ENCODE measurements at places on chromosomes 2 and 18.

DNA sequence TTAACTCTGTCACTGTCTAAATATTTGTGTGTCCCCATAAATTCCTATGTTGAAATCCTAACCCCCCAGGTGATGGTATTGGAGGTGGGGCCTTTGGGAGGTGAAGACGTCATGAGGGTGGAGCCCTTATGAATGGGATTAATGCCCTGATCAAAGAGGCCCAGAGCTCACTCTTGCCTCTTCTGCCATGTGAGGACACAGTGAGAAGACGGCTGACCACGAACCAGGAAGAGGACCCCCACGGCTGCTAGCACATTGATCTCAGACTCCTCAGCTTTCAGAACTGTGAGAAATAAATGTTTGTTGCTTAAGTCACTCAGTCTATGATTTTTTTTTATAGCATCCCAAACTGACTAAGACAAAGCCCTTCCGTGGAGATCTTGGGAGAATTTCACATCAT lies 71.2 kb downstream of the BCL2L11 start:
- DNase-seq, result no peak

DNA sequence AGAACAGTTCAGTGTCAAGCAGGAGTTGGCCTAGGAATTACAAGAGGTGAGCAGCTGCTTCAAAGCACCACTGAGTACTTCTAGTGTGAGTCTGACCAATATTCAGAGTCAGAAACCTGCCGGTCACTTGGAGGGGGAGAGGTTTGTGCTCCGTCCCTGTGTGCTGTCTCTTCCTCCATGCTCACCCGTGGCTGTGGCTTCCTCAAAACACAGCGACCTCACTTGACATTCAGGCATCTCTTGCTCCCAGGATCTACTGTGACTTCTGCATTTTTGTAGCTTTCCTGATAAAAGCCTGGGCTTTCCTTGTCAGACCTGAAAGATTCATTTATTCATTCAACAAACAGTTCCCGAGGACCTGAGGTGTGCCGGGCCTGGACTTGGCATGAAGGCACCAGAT lies 32.9 kb downstream of the TPRKB start:
- DNase-seq, result no peak

GRCh38 chr2:83874712-83875430 lies 584.2 kb downstream of the SUCLG1 start:
- DNase-seq, result no peak

DNA sequence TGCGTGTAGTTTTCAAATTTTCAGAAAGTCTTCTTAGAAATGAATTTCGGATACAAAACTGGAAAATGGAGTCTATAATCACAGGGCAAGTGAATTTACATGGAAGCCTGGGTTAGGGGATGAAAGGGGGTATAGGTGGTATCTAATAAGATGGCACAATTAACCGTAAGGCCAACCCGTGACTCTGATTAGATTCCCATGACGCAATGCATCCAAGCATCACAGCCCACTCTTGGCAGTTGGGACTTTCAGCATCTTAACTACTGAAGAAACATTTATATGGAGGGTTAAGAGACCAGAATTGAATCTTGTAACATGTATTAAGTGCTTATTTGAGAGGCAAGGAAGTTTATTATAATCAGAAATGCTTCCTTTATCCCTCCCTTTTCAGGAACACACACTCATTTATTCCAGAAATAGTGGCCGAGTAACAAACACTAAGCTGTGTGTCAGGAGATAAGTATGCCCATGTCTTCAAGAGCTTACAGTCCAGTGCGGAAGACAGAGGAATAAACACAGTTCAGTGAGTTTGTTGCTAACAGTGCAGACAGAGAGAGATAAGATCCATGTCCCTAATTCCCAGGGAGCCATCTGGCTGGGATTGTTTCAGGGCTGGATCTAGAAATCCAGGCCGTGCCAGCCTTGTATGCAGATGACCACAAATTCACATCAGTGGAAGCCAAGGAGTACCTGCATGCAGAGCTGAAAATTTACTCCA lies 151.2 kb downstream of the ANTXR1 start:
- DNase-seq, result no peak

GRCh38 chr2:121197369-121198091 lies 87.5 kb downstream of the TFCP2L1 start:
- DNase-seq, result peak; percentile 51

GRCh38 chr18:45046228-45046627 lies 365.5 kb downstream of the SETBP1 start:
- DNase-seq, result no peak

DNA sequence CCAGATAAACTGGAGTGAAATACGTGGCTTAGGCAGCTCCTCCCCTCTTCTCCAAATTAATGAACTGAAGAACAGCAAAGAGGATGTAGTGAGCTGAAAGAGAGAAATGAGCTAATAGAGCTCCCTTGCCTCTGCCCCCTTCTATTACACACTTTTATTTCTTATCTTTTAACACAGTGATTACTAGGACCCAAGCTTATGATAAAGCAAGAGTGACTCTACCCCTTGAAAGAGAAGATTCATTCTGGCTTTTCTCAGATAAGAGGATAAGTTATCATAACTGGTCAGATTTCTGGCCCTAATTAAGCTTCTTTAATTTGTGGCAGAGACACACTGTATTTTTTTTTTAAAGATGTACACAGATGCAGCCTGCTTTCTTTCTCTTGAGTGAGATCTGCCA lies 102.2 kb downstream of the MSTN start:
- no peak for DNase-seq

DNA sequence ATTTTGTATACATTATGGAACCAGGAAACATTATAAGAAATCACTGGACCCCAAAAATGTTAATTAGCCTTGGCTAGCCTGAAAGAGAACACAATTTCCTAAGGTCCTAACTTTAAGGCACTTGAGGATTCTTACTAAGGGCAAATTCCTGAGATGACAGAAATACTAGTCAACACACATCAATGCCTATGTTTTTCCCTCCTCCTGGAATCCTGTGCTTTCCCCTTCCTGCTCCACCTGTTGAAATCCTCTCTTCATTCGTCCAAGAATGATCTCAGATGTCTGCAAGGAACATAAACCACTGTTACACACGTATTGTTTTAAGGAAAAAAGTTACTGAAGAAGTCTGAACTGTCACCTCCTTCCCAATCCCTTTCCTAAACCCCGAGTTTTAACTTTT lies 21.2 kb upstream of the DARS1 start:
- DNase-seq, result no peak

DNA sequence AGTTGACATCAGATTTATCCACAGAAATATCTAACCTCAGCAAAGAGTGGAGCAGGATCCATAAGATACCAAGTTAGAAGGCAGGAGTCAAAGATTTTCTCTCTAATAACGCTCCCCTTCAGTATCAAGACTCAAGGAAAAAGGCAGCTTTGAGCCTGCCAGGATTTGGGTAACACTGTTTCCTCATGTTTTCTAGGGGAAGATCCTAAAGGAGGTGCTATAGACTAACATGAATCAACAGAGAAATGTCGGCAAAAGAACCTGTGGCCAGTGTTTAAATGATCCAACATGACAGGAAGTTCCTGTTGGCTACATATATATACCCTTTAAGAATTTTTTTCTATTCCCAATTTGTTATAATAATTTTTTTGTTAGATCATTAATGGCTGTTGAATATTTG lies 402.3 kb downstream of the TGIF1 start:
- DNase-seq, result no peak

DNA sequence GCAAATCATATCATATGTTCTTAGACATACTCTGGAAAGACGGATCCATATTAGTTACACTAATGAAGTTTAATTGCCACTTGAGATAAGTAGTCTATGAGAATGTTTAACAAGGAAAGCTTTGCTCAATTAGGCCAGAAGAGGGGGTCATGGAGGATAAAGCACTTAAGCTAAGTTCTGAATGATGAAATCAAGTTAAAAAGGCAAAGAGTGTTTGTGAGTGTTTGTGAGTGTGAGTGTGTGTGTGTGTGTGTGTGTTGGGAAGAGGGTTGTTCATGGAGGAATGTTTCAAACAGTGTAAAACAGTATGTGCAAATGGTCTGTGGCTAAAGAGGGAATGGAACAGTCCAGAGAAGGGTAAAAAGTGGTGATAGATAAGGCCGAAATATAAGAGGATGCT lies 360.9 kb downstream of the ERBB4 start:
- no peak for DNase-seq

GRCh38 chr2:71930049-71930681 lies 217.5 kb downstream of the CYP26B1 start:
- DNase-seq, result no peak

- DNase-seq, result no peak
These were observed 166.4 kb downstream of the AKAIN1 start for GRCh38 chr18:5030636-5031035.

- no peak for DNase-seq
These were observed 872 bp downstream of the ASB1 start for GRCh38 chr2:238427435-238428162.

DNA sequence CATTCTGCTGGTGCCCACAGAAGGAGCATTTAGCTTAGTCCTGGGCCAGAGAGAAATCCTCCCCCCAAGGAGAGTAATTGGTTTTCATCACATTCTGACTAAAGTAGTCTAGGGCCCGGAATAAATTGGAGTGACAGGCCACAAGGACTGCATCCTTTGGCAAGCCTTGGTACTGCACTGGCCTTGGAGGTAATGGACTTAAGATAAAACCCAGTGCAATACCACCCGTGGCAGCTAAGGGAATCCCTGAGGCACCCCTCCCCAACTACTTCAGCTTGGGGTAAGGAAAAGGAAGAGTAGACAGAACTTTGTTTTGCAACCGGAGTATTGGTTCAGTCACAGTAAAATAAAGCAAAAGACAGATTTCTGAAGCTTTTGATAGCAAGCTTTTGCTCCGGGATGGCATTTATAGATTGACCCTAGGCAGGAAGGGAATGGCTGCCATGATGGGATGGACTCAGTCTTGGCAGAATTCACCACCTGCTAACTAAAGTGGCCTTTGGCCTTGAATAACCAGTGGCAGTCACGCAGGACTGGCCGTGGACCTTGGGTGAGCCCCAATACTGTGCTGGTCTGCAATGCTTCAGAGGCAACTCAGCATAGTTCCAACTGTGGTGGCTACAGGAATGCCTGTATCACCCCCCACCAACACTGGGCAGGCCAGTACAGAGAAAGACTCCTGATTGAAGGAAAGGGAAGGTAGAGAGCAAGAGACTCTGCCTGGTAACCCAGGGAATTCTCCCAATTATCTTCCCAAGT lies 14.1 kb downstream of the ORC4 start:
- no peak for DNase-seq

DNA sequence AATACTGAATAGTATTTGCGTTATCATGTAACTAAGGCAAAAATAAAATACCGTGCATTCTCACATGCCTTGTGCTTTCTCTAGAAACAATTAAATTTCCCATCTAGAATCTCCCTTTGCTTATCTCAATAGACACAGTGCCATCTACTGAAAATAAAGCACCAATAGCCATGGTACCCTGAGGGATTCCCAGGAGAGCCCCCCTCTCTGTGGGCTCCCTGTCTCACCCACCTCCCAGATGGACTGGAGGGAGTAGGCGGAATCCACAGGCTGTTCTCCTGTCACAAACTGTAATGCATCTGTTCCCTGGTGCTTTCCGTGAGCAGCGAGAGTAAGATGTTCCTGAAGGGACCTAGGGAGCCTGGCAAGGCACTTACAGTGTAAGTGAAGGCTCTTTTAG lies 112.4 kb upstream of the UPP2 start:
- DNase-seq, result no peak

DNA sequence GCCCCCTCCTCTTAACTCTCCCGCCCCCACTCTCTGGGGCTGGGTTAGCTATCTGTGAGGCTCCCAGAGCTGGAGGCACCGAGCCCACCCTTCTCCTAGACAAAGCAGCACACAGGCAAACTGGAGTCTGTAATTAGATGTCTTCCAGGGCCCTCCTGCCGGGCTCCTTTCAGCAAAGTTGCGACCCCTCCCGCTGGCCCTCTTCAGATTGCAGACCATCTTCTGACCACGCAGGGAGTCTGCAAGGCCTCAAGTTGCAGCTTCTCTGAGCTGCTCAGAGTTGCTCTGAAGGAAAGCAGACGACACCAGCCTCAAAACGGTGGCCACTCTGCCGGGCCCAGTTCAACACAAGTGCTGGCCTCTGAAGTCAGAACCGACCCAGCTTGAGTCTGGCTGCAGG lies 228.4 kb upstream of the COPS8 start:
- DNase-seq, result no peak

GRCh38 chr2:98445683-98446581 lies 1.3 kb downstream of the INPP4A start:
- DNase-seq, result no peak

- DNase-seq, result no peak
These were observed 629.7 kb upstream of the SETBP1 start for GRCh38 chr18:44051026-44051425.

DNA sequence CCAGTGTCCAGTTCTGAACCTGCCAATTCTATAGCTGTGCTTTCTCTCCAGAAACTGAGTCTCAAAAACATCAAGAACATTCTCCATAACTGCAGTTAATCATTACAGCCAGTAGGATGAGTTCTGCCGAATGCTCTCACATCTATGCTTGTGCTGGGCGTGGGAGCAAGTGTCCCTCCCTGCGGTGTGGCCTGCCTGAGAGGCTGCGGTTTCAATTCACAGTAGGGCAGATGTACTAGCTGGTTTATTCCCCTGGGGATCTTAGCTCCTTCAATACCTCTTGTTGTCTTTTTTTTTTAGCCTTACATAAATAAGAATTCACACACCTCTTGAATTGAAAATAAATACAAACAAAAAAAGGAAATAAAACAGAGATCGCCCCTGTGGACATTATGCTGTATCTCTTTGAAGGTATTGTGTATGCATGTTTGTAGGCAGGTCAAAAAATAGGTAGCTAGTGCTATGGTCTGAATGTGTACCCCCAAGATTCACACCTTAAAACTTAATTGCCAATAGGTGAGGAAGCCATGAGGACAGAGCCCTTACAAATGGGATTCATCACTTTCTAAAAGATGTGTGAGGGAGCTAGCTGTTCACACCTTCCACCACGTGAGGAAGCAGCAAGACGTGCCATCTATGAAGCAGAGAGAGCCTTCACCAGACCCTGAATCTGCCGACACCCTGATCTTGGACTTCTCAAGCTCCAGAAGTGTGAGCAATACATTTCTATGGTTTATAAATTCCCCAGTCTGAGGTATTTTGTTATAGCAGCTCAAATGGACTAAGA lies 74.3 kb downstream of the BCL2L11 start:
- DNase-seq, result no peak

DNA sequence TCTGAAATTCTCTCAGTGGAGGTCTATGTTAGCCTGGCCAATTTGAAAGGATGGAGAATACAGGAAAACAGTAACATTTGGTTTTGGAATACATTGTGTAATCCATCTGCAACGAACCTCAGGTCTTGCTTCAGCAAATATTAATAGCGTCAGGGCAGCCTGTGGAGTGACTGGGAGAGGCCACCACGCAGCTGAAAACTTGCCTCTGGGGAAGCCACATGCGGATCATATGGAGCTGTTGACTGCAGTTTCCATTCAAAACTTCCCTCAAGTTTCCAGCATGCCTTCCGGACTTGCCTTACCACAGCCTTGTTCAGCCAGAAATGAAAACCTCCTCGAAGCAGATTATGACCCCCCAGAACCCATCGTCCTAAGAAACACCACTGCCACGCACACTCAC lies 25.7 kb downstream of the BCL11A start:
- DNase-seq, result no peak

- DNase-seq, result no peak
These were observed 36.3 kb upstream of the ITM2C start for GRCh38 chr2:230828272-230828961.

- DNase-seq, result no peak
These were observed 52.1 kb downstream of the RAMP1 start for GRCh38 chr2:237911363-237912017.

- DNase-seq, result no peak
These were observed 471.1 kb upstream of the MEX3C start for GRCh38 chr18:51668607-51669006.
